Activated CD4-positive, alpha-beta T cell treated with anti-CD3 and anti-CD28 coated beads, Interleukin-2, amount 50 U/mL, for 1 hour (primary cell): ENCODE measurements at places on chromosomes 11 and 22.

DNA sequence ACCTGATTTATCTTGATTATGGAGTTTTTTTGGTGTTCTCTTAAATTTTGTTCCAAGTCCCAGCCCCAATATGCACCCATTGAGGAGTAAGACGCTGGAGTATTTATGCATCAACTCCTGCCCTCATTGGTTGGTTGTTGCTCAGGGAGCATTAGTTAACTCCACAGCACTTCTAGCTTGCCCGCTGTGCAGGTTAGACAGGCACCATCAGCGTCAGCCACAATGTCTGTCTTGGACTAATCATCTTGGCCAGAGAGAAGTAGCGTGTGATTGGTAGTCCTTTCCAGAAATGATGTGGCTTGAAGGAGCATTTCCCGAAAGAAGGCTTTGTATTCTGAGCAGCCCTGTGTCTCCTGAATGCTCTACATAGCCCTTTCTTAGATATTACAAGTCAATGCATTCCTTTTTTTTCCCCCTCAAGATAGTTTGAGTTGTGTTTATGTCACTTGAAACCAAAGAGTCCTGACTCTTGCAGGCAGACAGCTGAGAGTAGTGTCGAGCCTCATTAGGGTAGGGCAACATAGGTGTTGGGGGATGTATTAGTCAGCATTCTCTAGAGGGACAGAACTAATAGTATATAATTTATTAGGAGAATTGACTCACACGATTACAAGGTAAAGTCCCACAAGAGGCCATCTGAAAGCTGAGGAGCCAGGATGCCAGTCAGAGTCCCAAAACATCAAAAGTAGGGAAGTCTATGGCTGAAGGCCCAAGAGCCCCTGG, 94.6 kb upstream of the RCN1 start:
- DNase-seq, result no peak

DNA sequence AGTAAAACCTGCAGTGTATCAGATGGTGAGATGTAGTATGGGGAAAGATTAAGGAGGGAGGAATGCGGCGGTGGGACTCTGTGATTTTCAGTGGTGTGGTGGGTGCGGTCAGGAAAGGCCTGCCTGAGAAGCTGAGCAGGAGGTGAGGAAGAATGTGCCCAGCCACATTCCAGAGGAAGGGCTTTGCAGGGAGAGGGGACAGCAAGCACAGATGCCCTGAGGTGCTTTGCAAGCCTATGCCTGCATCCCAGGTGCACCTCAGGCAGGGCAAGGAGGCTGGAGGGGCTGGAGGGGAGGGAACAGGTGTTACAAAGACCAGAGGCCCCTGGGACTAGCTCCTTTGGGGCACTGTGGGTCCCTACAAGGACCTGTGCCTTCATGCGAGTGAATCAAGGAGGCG, 42.1 kb downstream of the MYO7A start:
- no peak for DNase-seq

DNA sequence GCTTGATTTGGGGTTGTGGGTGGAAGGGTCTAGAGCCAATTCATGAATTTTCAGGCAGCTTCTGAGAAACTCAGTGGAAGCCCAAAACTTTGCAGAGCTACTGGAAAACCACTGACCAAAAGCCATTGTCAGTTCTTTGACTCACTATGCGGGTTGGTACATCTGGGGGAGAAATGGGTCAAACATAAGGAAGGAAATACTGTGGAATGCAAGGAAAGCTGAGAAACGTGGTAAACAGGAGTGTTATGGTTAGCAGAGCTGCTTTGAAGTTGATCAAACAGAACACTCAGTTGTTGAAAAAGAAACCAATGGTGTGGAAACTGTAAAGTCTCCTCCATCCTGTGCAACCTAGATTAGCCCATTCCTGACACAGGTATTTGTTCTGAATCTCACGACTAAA, 6.3 kb upstream of the ABTB2 start:
- DNase-seq, result no peak

DNA sequence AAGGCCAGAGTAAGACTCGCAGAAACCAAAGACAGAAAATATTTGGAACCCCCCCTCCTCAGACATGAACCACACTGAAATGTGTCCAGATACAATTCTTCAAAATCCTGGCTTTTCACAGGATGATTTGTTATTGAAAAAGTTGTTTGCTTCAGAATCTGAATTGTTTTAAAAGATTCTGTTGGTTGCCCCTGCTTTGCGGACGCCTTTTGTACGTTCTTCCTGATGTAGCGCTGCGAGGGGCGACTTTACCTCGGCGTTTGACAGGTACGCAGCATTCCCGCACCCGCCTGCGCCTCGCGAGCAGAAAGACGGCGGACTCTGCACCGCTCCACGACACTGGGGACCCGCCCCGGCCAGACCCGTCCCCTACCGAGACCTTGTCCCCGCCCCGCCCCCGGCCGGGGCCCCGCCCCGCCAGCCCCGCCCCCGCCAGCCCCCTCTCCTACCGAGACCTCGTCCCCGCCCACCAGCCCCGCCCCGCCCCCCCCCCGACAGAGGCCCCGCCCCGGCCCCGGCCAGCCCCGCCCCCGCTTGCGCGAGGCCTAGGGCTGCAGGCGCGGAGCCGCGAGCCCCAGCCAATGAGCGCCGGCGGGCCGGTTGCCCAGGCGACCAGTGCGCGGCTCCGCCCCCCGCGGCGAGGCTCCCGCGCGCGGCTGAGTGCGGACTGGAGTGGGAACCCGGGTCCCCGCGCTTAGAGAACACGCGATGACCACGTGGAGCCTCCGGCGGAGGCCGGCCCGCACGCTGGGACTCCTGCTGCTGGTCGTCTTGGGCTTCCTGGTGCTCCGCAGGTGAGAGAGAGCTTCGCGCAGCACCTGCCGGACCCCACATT, at the start of gene GLB1L2:
Gene GLB1L2 (plus strand): TSS at position 635 of the 835 bp plus-strand sequence. CDS start 74 bp downstream, at position 709.
- peak; percentile 73 for DNase-seq

DNA sequence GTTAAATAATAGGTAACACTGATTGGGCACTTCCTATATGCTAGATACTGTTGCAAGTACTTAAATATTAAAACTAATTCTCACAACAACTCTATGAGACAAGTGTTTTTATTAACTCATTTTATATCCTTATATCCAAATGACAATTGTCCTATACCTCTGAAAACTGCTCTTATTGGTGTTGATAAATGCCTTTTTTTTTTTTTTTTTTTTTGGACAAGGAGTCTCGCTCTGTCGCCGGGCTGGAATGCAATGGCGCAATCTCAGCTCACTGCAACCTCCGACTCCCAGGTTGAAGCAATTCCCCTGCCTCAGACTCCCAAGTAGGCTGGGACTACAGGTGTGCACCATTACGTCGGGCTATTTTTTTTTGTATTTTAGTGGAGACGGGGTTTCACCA, 41.6 kb downstream of the MRTFA start:
- DNase-seq, result no peak
